ENCODE measurements at places on chromosomes 1 and 21.

GRCh38 chr1:170640581-170640980 is 23.4 kb upstream of the PRRX1 start:
- DNase-seq: no peak

GRCh38 chr1:58735586-58735985 is 35.7 kb upstream of the MYSM1 start:
- no peak for DNase-seq

- DNase-seq: no peak
These were observed 15.0 kb downstream of the PDE9A start for GRCh38 chr21:42668298-42668992.

- no peak for DNase-seq
These were observed 132.5 kb upstream of the CACHD1 start for GRCh38 chr1:64337475-64337874.

- no peak for DNase-seq
These were observed 5.8 kb downstream of the TCHH start for GRCh38 chr1:152109231-152109997.

GRCh38 chr21:26120828-26121227 is 49.7 kb downstream of the APP start:
- no peak for DNase-seq

DNA sequence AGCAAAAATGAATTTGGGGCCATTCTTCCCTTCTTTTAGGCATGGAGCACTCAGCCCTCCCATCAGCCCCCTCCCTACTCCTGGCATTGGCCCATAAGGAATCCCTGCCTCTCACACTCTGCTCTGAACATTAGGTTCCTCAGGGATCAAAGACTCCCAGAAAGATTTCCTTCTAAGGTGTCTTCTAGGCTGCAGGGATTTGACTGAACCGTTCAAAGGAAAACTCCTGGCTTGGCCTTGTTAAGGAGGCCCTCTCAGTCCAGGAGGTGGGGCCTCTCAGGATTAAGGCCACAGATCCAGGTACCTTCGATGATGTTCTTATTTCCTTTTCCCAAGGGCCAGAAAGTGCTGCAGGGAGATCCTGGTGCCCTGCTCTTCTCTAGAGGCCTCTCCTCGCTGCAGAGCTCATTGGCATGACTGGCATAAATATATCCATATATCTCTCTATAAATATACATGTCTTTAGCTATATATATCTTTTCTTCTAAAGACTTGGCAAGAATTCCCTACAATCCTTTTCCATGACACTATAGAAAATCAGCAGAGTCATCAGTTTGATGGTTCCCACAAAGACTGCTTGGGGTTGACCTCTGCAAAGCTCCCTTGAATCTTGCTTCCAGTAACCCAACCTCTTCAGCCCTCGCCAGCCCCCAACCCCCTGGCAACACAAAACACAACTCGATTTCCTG is 59.1 kb downstream of the PLXNA2 start:
- no peak for DNase-seq

- DNase-seq: no peak
These were observed 74.2 kb downstream of the CD34 start for GRCh38 chr1:207836591-207837347.

DNA sequence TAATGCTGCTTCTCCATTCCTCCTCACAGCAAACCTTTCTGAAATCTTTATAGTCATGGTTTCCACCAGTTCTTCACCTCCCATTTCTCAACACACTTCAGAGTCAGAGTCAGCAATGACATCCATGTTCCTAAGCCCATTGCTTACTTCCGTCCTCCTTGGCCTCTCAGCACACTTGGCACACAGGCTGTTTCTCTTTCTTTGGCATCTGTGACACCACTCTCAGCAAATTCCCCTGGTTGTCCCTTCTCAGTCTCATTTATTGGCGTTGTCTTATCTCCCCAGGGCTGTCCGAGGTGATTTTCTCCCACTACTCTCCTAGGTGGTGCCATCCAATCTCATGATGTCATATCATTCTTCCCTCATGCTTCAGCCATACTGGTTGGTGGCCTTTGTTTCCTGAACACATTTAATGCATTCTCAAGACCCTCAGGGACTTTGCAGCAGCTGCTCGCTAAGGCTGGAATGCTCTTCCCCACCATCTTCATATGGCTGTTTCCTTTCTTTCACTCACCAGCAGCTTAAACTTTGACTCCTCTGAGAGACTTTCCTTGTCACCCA is 3.3 kb upstream of the LGALS8 start:
- DNase-seq: no peak

- DNase-seq: no peak
These were observed 4.7 kb downstream of the ARHGEF11 start for GRCh38 chr1:157040802-157041201.

- no peak for DNase-seq
These were observed 9.7 kb upstream of the SHCBP1L start for GRCh38 chr1:182962554-182963115.

GRCh38 chr1:101165954-101166353 is 70.9 kb upstream of the S1PR1 start:
- DNase-seq: no peak

GRCh38 chr21:43208561-43209332 is 39.9 kb downstream of the CRYAA start:
- no peak for DNase-seq

DNA sequence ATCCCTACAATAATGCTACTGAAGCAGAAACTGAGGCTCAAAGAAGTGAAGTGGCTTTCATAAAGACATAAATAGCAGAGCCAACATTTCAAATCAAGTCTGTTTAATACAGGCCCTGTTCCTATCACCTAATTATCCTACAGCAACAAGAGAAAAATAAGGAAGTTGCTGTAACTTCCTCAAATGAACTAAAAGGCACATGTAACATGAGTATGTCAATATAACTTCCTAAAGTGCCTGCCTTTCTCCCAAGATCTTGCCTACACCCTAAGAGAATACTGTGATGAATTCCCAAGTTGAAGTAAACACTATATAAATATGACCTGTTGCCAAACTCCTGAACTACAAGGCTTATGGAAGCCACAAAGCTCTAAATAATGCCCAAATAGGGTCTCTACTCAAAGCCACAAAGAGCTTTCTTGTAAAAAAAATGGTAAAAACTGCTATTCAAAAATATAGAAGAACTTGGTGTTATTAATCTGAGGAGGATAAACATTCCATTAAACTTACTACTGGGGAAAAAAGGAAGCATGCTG is 8.6 kb downstream of the BEND5 start:
- DNase-seq: no peak

GRCh38 chr1:9316080-9316444 is 23.4 kb downstream of the SPSB1 start:
- DNase-seq: no peak

DNA sequence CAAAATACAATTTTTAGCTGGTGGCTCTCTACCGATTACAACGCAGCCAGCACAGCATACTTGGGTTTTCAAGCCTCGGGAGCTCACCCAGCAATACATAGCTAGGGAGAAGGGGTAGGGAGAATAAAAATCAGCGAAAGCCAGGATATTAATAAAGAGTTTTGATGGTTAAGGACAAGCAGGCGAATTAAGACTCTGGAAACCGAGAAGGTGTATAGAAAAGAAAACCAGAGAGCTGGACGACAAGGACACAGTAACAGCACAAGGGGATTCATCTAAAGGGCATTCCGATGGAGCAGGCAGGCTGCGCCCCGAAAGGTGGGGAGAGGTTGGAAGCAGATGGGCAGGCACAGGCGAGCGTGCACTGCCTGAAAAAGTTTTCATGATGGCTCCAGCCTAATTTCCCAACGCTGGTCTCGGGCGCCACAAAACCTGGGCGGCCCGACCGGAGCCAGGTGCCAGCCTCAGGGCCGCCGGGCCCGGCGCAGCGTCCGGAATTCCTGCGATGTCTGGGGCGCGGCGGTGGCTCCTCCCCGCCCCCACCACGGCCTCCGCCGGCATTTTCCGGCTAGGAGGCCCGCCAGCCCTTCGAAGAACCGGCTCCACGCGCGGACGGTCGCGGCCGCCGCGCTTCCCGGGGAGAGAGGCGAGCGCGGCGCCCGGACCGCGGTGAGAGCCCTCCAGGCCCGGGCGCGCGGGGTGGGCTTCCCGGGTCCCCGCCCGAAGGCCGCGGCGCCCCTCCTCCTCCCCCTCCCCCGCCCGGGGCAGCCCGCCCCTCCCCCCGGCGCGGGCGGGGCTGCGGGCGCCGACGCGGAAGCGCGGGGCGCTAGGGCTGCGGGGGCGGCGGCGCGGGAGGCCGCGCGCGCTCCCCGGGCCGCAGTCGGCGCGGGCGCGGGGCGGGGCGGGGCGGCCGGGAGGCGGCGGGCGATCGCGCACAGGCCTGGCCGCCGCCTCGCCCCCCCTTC is 774 bp upstream of the DYRK1A start:
- DNase-seq: peak; percentile 41

All from activated CD4-positive, alpha-beta T cell treated with anti-CD3 and anti-CD28 coated beads, Interleukin-2, amount 50 U/mL, for 4 hours (primary cell).